ENCODE measurements at places on chromosomes 2 and 18.

GRCh38 chr2:241885946-241886643 lies 16.6 kb downstream of the RTP5 start:
- no peaks in the 10 kb centered on the region for H3K36me3 ChIP-seq
- peaks cover 3% of the 10 kb centered on the region for H3K4me1 ChIP-seq
- no peak overlapping the region for H3K4me3 ChIP-seq
- no peak overlapping the region for H3K27ac ChIP-seq
- no peak for DNase-seq
- H3K27me3 ChIP-seq, result no peaks in the 10 kb centered on the region

- H3K27me3 ChIP-seq, result no peaks in the 10 kb centered on the region
- no peaks in the 10 kb centered on the region for H3K36me3 ChIP-seq
- H3K4me3 ChIP-seq, result no peak overlapping the region
- H3K27ac ChIP-seq, result no peak overlapping the region
- DNase-seq, result no peak
- H3K4me1 ChIP-seq, result no peaks in the 10 kb centered on the region
Measured at GRCh38 chr2:221255862-221256261, 316.2 kb downstream of the EPHA4 start.

DNA sequence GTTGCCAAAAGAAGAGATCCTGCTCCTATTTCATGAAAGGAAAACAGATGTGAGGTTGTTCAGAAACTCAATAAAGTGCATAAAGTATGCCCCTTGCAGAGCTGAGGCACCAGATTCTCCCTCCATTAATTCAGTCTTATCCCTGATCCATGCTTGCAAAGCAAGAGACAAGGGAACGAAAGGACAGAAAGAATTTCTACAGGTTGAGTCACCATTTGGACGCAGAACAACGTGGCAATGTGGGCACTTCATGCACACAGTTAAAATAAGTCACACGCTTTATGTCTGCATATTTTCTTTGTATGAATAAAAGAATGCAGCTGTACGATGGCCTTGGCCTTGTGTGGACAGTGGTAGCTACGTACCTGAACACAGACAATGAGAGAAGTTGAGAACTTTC lies 321.7 kb upstream of the REV1 start:
- DNase-seq, result no peak
- H3K27me3 ChIP-seq, result no peaks in the 10 kb centered on the region
- no peak overlapping the region for H3K4me3 ChIP-seq

- no peak for DNase-seq
- no peak overlapping the region for H3K27ac ChIP-seq
- no peaks in the 10 kb centered on the region for H3K27me3 ChIP-seq
- H3K36me3 ChIP-seq, result no peaks in the 10 kb centered on the region
- H3K4me1 ChIP-seq, result no peaks in the 10 kb centered on the region
- H3K4me3 ChIP-seq, result no peak overlapping the region
Measured at GRCh38 chr2:228283491-228284171, 102.1 kb upstream of the SPHKAP start.

- no peaks in the 10 kb centered on the region for H3K27me3 ChIP-seq
- no peaks in the 10 kb centered on the region for H3K36me3 ChIP-seq
Measured at GRCh38 chr2:100924122-100924519, 78.0 kb upstream of the RPL31 start.
